ENCODE measurements at places on chromosomes 2 and 18.

GRCh38 chr2:65292106-65292400, 64.4 kb downstream of the ACTR2 start:
- ATAC-seq, result no peak

GRCh38 chr18:6775702-6776101, 46.2 kb downstream of the ARHGAP28 start:
- no peak for ATAC-seq

GRCh38 chr2:62844311-62845090, 139.0 kb downstream of the EHBP1 start:
- no peak for ATAC-seq

GRCh38 chr18:60110836-60111235, 211.0 kb downstream of the PMAIP1 start:
- no peak for ATAC-seq

DNA sequence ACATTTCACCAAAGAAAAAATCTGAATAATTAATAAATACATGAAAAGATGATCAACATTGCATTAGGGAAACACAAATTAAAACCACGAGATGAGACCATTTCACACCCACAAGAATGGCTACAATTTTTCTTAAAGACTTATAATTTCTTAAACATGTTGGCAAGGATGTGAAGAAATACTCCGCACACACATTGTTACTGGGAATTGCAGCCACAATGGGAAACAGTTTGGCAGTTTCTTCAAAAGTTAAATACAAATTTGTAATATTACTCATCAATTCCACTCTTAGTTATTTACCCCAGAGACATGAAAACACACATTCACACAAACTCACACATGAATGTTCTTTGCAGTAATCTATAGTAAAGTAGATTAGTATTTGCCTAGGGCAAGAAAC, 363.3 kb upstream of the SMIM21 start:
- ATAC-seq, result no peak

DNA sequence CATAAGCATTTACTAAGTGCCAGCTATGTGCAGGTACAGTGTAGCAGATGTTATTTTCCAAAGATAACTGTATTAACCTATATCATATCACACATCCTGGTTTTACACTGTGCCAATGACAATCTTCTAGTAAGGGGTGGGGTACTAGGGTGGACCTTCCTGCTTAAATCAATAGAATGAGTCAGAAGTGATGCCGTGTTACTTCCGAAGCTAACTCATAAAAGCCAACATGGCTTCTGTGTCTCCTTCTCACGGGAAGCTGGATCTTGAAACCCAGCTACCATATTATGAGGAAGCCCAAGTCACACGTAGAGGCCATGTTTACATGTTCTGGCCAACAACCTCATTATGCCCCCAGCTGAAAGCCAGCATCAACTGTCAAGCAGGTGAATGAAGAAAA, 59.1 kb downstream of the MRPL33 start:
- no peak for ATAC-seq
